COLO829 (cell line): ENCODE measurements at places on chromosomes 3 and 15.

- no peak for DNase-seq
These were observed 3.9 kb downstream of the SERF2 start for GRCh38 chr15:43795997-43796396.

GRCh38 chr3:157180262-157180661, 20.3 kb upstream of the CCNL1 start:
- no peak for DNase-seq

DNA sequence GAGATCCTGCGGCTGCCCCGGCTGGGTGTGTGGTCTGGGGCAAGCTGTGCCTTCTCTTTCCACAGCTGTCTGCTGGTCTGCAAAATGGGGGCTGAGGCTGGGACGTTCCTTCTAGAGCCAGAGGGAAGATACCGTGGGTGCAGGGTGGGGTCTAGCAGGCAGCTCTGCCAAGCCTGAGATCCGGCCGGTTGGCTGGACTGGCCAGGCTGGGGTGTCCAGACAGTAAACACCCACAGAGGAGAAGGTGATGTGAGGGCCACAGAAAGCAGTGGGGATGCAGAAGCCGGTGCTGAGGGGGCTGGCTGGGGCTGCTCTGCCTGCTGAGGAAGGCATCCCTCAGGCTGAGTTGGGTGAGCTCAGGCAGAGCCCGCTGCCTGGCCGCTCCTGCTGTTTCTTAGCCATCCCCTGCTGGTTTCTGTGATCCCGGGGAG, 46.1 kb downstream of the FBLN2 start:
- no peak for DNase-seq

- DNase-seq, result no peak
These were observed 127.3 kb downstream of the EEFSEC start for GRCh38 chr3:128280481-128281052.

DNA sequence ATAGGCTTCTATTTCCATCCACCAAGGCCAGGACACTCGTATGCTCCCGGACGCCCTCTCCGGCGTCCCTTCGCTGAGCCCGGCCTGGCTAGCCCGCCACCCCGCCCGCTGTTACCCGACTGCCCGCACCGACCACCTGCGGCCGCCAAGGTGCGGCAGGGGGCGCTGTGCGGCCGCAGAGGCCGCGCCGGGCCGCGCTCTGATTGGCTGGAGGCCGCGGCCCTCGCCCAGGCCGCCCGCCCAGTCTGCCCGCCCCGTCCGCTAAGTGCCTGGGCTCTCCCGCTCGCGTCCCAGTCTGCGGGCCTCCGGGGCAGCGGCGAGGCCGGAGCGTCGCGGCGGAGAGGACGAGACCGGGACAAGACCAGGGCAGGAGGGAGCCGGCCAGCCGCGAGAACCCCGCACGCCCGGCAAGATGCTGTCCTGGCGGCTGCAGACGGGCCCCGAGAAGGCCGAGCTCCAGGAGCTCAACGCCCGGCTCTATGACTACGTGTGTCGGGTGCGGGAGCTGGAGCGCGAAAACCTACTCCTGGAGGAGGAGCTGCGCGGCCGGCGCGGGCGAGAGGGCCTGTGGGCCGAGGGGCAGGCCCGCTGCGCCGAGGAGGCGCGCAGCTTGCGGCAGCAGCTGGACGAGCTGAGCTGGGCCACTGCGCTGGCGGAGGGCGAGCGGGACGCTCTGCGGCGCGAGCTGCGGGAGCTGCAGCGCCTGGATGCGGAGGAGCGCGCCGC, at the start of gene SYNM:
Gene SYNM (plus strand): TSS at position 293 of the 726 bp plus-strand sequence. CDS start 120 bp downstream, at position 413.
- peak; percentile 88 for DNase-seq

DNA sequence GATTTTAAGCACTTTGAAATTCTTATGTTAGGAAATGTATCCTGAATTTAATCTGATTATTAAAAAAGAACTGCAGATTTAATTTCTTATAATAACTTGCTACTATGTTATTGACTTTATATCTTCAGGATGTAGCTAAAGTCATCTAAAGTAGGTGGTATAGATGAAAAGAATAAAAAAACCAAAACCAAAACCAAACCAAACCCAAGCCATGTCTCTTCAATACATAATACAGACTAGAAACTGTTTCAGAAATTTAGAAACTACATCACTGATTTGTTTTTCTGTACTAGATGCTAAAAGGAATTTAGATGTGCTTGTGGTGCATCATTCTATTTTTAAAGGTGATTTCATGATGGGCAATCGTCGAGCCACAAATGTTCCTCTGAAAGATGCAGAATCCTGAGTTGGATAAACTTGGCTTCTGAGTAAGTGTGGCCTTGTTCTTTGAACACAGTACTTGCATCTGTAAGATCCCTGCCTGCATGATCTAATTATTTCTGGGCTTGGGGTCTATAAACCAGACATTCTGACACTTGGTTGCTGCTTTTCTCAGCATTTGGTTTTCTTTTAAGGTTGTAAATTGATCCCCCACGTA, 287.1 kb upstream of the SUCLG2 start:
- no peak for DNase-seq

DNA sequence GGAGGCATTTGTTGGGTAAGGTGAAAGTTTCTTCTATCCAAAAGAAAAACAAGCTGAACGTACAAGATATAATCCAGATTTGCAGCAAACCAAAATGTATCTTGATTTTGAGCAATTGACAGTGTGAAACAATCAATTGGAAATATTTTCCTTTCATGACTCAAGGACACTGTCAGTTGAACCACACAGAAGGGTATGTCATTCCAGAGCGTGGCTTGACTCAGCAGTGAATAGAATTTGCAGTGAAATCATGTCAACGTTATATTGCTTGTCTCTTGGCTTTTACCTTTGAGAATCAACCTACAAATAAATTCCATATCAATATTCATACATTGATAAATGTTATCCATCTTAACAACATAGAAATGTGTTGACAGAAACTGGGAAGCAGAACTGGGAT, 78.2 kb downstream of the TM2D3 start:
- no peak for DNase-seq

- no peak for DNase-seq
These were observed 6.0 kb downstream of the WNT5A start for GRCh38 chr3:55480911-55481743.

DNA sequence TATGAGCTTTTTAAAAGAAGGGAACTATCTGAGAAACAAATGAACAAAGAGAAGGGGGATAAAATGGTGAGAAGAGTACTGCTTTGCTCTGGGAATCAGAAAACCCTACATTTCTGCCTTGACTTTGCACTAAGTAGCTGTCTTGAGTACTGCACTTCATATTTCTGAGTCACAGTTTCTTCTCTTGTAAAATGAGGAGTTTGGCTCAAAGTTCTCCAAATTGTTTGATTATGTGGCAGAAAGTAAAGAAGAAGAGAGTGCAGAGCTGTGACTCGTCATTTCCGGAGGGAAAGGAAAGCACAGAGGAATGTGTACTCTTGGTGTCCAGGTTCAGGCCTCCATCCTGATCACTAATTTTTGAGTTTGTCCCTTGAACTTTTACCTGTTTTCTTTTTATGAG, 54.7 kb downstream of the TP63 start:
- DNase-seq, result no peak

- no peak for DNase-seq
These were observed 476.9 kb downstream of the SQOR start for GRCh38 chr15:46111730-46112129.

GRCh38 chr3:196208942-196209695, 2.1 kb downstream of the ZDHHC19 start:
- DNase-seq, result no peak

GRCh38 chr3:35857004-35857403, 217.7 kb downstream of the ARPP21 start:
- DNase-seq, result no peak

DNA sequence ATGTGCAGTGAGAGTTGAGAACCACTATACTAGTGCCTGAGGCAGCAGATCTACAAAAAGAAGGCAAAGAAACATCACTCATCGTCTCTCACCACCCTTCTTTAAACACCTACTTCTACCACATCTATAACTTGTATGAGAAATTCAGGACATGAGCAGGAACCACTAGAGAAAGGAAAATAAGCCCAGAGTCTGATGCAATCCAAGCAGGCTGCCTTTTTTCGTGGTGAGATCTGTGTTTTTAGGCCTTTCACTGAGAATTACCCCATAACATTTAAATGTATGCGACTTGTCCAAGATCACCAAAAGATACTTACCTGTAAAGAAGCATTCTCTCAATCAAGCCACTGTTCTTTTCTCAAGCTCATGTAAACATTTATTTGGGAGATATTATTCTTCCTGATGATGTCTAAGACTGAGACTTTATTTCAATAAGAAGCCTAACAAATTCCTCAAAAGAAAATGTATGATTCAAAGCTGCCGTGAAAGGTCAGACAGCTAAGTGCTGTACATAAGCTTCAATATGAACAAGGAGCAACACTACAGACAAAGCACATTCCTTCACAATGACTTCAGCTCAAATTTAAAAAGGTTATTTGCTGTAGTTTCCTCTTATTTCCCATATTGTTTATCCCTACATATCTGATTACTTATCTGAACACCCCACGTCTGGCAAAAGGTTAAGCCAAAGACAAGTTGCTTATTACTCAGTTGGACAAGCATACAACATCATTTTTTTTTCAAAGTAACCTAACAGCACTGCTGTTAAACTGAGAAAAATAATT, 16.5 kb downstream of the SPICE1 start:
- DNase-seq, result peak; percentile 41

DNA sequence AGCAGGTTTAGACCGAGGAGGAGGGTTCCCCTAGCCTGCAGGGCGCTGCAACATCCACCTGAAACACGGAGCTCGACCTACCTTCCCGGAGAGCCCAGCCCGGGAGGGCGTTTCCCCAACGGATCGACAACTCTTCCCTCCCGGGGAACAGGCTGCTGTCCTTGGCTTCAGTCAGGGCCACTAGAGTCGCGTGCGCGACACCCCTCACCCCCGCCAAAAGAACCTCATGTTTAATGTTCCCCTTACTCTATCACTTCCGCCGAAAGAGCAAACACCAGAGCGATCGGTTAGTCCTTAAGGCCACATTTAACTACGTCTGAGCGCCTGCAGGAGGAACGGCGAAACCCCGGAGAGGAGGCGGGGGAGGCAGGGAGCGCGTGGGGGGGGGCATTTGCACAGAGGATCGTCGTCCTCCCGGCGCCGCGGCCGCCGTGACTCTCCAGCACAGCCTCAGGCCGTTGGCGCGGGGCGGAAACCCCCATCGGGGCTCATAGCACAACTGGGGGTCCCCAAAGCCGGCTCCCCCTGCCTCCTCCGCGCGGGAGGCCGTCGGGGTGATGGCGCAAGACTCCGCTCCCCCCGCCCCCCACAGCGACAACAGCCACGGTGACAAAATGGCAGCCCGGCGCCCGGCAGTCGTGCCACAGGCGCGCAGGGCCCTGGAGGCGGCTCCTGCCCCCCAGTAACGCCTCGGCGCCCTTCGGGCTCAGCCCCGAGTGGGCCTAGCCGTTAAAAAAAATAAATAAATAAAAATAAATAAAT, 3.2 kb downstream of the ANP32A start:
- DNase-seq, result no peak

GRCh38 chr3:136862617-136863322, 762 bp downstream of the NCK1 start:
- DNase-seq, result peak; percentile 16

DNA sequence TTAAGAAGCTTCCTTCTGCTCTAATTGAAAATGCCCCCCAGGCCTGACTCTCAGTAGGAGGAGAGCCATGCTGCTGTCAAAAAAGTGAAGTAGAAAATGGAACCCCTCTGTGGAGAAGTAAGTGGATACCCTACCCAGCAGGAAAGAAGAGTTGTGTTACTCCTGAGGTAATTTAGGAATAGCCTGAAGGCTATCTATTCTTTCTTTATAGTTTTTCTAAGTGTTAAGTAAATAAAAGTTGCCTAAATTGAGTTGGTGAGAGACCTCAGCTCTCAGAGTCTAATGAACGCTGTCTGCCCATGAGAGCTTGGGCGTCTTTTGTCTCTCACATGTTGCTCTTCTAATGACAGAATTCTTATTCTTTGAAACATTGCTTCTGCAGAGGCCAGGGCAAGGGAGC, 116.2 kb downstream of the NSUN3 start:
- DNase-seq, result no peak

- DNase-seq, result peak; percentile 8
These were observed 78.1 kb upstream of the CGNL1 start for GRCh38 chr15:57298204-57298603.

GRCh38 chr3:131568460-131568859, 65.7 kb upstream of the MRPL3 start:
- DNase-seq, result no peak

DNA sequence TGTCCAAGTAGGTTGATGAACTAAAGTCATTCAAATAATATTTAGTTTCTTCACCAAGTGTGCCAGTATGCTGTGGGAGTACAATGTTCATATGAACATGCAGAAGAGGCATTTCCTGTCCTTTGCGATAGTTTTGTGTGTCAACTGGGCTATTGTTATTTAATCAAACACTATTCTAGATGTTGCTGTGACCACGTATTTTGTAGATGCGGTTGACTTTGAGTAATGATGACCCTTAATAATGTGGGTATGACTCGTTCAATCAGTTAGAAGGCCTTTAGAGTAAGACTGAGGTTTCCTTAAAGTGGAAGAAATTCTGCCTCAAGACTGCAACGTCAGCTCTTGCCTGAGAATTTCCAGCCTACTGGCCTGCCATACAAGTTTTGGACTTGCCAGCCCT, 470.7 kb upstream of the CBLB start:
- no peak for DNase-seq

DNA sequence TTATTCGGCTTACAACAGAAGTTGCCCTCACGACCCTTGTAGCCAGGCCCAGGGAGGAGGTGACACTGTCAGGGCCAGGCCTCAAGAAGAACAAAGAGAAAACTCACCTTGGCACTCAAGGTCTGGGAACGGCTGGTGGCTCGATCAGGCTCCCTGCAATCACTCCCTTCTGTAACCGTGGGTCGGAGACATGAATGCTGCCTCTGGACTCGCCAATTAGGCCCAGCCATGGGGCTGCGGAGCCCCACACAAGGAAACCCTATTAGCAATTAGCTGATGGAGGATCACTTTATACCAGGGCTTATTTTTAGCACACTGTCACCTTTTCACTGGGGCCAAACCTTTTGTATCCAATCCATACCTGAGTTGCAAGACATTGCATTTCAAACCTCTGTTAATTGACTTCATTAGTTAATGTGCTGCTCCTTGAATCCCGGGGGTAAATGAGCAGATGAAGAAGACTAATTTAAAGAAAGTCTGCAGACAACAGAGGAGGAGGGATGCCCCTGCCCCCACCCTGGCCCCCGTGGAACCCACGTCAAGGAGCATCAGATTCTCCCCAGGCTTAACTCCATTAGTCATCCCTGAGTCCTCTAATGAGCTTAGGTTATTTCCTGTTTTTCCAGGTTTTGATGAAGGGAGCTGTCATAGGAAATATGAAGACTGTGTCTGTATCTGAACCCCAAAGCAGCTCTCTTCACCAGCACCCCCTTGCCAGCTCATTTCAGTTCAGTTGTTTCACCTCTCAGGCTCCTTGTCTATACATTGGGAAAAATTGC, 255.3 kb downstream of the RORA start:
- no peak for DNase-seq

DNA sequence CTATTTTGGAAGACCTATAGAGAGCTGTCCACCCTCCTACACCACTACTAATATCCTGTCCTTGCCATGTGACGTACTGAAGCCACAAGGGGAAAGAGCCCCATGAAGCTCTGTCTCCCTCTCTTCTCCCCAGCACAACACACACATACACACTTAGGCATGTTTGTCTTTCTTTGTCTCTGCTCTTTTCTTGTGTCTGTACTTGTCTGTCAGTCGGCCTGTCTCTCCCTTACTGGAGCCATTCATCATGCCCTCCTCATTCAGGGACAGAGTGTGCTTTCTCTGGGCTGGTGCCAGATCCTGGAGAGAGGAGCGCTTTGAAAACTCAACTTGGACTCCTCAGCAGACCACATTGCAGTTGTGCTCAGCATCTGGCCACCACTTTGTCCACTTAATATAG, 47.6 kb downstream of the PSMD6 start:
- no peak for DNase-seq

- DNase-seq, result no peak
These were observed 23.4 kb upstream of the ZFAND6 start for GRCh38 chr15:80036071-80036470.

- DNase-seq, result no peak
These were observed 133.2 kb downstream of the CHSY1 start for GRCh38 chr15:101118615-101119014.
